ENCODE measurements at places on chromosomes 2 and 18. TPM values are rescaled to one million over a fixed set of nuclear protein-coding genes. Genes with fewer than 3 reads are reported as not detected.

GRCh38 chr2:234329202-234329960, 167.5 kb downstream of the ARL4C start:
- no peak overlapping the region for H3K4me3 ChIP-seq
- H3K27me3 ChIP-seq, result no peaks in the 10 kb centered on the region
- H3K4me1 ChIP-seq, result peaks cover 8% of the 10 kb centered on the region
- H3K36me3 ChIP-seq, result no peaks in the 10 kb centered on the region

GRCh38 chr2:157185476-157186227, 71.9 kb upstream of the GALNT5 start:
- no peak overlapping the region for H3K27ac ChIP-seq
- DNase-seq, result no peak
- H3K27me3 ChIP-seq, result no peaks in the 10 kb centered on the region
- no peak overlapping the region for H3K4me3 ChIP-seq
- H3K36me3 ChIP-seq, result no peaks in the 10 kb centered on the region

DNA sequence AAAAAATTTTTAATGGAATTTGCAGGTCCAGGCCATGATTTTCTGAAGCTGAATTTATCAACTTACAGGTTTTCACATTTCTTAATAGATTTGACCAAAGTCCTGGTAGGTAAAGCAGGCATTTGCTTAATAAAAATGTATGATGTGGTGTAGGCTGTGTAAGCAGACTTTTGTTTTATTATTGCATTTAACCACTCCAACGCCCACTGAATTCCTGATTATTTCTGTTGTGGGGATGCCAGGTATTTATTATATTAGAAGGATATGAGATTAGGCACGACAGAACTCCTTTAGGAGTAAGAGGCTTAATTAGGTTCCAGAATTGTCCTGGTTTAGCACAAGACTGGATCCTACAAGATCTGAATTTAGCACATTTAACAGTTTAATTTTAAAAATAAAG, 111.1 kb downstream of the ADCYAP1 start:
- peak overlapping the region; percentile 28 for H3K4me3 ChIP-seq
- peaks cover 29% of the 10 kb centered on the region for H3K27me3 ChIP-seq
- H3K4me1 ChIP-seq, result peaks cover 61% of the 10 kb centered on the region
- DNase-seq, result no peak
- no peaks in the 10 kb centered on the region for H3K36me3 ChIP-seq

GRCh38 chr2:187446711-187447110, 1.3 kb downstream of the CALCRL start:
- no peaks in the 10 kb centered on the region for H3K27me3 ChIP-seq
- DNase-seq, result no peak
- H3K4me1 ChIP-seq, result peaks cover 13% of the 10 kb centered on the region
- H3K36me3 ChIP-seq, result no peaks in the 10 kb centered on the region
- H3K27ac ChIP-seq, result no peak overlapping the region
- H3K4me3 ChIP-seq, result no peak overlapping the region

GRCh38 chr2:65353927-65354326, 78.5 kb downstream of the SPRED2 start:
- H3K27me3 ChIP-seq, result peaks cover 7% of the 10 kb centered on the region
- H3K4me3 ChIP-seq, result no peak overlapping the region
- no peak for DNase-seq
- peaks cover 57% of the 10 kb centered on the region for H3K4me1 ChIP-seq
- H3K27ac ChIP-seq, result no peak overlapping the region

DNA sequence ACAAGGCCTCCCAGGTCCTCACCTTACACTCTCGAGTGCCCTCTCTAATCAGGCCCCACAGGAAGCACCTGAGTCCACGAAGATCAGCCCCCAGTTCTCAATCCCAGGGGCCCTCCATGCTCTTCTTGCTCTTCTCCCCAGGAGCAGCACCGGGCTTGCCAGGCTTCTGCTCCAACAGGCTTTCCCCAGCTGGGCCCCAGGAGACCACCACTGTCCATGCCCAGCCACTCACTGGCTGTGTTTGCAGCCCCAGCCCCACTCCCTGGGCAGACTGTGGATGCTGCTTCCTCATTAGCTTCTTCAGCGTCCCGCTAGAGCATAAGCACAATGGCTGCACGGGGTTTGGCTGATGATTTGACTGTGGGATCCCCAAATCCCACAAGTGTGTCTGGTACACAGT, 781.9 kb downstream of the GALR1 start:
- DNase-seq, result no peak
- H3K4me3 ChIP-seq, result no peak overlapping the region
- H3K36me3 ChIP-seq, result peaks cover 24% of the 10 kb centered on the region
- peaks cover 7% of the 10 kb centered on the region for H3K27me3 ChIP-seq
- peaks cover 14% of the 10 kb centered on the region for H3K4me1 ChIP-seq

MC5R gene
- total RNA-seq, result 0.27 TPM

TNS1 gene
- total RNA-seq, result 4.5 TPM
